COR-L47 (cell line): ENCODE measurements at places on chromosomes 2 and 18.

- no peak for DNase-seq
These were observed 31.2 kb upstream of the COX7A2L start for GRCh38 chr2:42392191-42392590.

DNA sequence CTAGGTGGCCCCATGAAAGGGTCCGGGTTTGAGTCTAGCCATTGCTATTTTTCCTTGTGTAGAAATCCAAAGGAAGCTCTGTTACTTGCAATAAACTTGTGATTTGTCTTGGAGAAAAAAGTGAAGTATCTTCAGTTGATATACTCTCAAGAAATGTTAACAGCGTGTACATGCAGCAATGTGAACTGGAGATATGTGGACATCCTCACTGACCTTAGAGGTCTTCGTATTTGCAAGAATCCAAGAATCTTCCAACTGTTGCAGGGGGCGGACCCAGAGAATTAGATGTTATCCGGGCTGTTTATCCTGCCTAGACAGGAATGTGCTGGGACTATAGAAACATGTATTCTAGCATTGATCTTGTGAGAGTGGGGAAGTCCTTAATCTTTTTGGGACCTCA lies 187.6 kb downstream of the KCNS3 start:
- DNase-seq, result no peak

GRCh38 chr18:5891854-5892215 lies 3.5 kb downstream of the TMEM200C start:
- no peak for DNase-seq

GRCh38 chr2:2587354-2587753 lies 256.3 kb upstream of the MYT1L start:
- no peak for DNase-seq

DNA sequence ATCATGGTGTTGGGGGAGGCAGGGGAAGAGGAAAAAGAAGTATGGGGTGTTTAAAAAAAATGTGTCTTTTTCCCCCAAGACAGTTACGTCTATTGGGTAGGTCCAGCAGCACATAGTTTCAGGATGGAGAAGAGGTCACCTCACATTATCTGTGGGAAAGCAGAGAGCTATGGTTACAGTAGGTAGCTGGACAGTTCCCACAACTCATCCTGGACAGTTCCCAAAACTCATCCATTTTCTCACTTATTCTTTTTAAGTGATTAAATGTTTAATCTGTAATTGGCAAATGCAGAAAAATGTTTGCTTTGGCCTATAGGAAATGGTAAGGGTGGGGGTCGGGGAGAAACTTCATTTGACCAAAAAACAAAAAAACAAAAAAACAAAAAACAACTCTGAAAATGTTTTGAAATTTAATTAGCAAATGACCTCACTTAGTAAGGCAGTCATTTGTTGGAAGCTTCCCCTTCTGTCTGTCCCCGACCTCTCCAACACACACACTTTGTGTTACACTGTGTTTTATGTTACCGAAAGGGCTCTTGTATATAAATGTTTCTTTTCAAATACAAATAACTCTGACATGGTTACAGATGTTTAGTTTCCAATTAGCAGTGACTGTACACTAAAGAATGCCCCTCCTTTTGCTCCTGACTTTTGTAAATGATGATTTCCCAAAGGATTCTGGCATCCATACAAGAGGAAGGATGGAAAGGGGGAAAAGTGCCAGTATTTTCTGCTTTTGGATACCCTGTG lies 173.3 kb upstream of the ZFP36L2 start:
- DNase-seq, result peak; percentile 13

DNA sequence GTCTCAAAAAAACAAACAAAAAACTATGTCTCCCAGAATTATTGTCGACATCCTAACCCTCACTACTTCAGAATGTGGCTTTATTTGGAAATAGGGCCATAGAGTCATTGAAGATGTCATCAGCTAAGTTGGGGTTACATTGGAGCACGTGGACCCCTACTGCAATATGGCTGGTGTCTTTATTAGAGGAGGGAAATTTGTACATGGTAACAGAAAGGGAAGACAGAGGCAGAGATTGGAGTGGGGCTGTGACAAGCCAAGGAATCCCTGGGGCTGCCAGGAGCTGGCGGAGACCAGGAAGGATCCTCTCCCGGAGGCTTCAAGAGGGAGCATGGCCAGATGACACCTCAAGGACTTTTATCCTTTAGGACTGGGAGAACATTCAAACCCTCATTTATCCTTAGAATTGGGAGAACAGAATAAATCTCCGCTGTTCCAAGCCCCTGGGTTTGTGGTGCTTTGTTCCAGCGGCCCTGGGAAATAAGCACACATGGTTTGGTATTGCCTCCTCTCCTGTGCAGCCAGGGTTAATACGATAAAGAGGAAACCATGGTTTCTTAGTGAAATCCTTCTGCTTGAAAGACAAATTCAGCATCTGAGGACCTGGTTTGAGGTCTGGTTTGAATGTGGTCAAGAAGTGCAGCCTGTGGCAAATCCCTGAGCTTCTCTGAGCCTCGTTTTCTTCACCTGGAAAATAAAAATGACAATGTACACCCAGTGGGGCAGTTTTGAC lies 184.7 kb downstream of the MYCN start:
- no peak for DNase-seq

DNA sequence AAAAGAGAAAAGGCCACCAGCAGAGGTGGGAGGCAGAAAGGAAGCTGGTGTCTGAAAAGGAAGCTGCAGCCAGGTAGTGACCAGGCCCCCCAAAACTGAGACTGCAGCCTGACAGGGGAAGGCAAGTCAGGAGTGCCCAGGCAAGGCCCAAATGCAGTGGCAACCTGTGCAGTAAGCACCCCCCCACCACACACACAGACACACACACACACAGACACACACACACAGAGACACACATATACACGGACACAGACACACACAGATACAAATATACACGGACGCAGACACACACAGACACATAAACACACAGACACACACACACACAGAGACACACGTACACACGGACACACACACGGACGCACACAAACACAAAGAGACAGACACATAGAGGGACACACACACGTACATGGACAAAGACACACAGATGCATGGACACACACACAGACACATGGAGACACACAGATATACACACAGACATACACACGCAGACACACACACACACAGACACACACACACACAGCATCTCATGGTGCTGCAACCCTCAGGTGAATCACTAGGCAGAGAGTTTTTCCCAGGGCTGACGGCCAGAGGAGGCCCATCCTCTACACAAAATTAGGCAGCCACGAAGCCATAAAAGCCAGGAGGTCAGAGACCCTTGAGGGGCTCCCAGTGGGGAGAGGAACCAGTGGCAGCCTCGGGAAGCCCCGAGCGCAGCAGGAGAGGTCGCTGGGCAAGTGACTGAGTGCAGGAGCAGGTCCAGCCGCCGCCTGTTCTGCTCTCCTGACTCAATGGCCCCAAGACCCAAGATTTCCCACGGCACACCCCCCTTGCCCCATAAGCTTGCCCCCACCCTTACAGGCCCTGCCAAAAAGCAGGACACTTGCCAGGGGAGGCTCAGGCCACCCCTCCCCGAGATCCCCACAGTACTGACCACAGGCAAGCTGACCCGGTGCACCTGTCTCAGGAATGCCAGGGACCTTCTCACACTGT lies 6.3 kb downstream of the SDC1 start:
- no peak for DNase-seq

DNA sequence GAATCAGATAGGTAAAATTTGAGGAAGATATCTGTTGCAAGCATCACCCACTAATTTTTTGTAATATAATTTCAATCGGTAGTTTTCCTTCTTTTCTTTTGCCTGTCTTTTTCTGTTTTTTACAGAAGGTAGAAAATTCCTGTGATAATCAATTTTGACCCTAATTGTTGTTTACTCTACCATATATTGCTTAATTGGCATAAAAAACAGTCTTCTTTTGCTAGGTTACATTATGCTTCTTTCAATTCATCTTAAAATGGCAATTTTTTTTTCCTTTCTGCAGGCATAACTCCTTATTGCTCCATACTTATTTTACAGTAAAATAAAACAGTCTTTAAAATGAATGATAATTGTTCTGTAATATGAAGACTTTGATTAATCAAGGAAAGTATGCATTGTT lies 286.2 kb upstream of the LRP1B start:
- DNase-seq, result no peak

DNA sequence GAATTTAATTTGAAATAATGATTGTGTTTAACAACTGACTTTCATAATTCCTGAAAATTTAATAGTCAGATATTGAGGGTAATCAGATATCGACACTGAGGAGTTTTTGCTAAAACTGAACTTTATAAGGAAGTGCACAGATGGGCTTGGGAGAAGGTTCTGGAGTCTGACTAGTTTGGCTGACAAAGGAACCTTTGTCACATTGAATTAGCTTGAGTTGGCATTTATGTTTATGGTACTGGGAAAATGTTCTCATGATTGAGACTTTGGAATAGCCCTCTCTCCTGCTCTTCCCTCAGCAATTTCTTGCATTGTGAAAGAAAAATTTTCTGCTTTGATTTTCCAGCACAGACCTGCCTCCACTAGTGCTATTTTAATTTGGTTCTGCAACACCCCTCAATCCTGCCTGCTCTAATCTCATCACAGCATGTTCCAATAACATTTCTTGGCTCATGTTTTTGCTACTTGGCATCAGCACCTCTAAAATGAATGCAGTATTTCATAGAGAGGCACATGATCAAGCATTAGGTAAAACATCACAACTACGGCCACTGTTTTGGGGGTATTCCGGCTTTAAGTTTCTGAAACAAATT lies 133.9 kb upstream of the FSHR start:
- DNase-seq, result no peak

- no peak for DNase-seq
These were observed 344.4 kb downstream of the RND3 start for GRCh38 chr2:150143087-150143536.

GRCh38 chr18:36744261-36744876 lies 84.4 kb downstream of the TPGS2 start:
- no peak for DNase-seq

GRCh38 chr18:35268821-35269220 lies 21.2 kb downstream of the ZSCAN30 start:
- DNase-seq, result no peak

GRCh38 chr2:77552956-77553355 lies 30.8 kb upstream of the LRRTM4 start:
- no peak for DNase-seq

GRCh38 chr2:190062053-190062452 lies 476 bp downstream of the MSTN start:
- DNase-seq, result no peak

- DNase-seq, result peak; percentile 0
These were observed 29.7 kb downstream of the NOL10 start for GRCh38 chr2:10659898-10660568.

- no peak for DNase-seq
These were observed 1311.0 kb upstream of the FAM98A start for GRCh38 chr2:34909992-34910705.

GRCh38 chr2:238701341-238702206 lies 146.3 kb upstream of the TWIST2 start:
- no peak for DNase-seq

GRCh38 chr2:28452534-28453081 lies 43.3 kb upstream of the PLB1 start:
- DNase-seq, result peak; percentile 25

DNA sequence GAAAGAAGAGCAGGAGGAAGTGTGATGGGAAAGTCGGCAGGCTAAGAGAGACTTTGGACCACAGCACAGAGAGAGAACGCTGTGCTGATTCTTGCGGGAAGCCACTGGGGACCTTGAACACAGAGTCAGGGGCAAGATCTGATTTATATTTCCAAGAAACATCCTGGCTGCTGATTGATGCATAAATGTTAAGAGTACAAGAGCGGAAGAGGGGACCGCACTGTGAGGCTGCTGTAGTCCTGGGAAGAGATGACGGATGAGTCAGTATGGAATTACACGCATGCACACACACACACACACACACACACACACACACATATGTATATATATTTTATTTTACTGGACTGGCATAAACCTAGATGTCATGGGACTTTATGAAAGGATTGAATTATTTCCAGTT lies 865.6 kb upstream of the ID2 start:
- no peak for DNase-seq

DNA sequence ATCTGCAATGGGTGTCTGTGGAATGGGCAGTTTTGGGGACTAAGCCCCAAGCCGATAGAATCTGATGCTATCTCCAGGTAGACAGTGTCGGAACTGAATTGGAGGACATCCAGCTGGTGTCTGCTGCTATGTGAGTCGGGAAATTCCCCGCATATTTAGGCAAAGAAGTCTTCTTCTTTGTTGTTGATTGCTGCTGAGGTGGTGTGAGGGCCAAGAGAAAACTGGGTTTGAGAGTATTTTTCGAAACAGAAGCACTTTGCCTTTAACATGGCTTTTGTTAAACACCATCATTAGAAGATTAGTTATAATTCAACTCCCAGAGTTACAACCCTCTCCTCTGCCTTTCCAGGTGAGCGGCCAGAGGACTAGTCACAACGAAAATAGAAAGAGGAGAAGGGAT lies 49.4 kb upstream of the ACTR3 start:
- DNase-seq, result no peak

- no peak for DNase-seq
These were observed 623.0 kb downstream of the NRXN1 start for GRCh38 chr2:50408936-50409335.

DNA sequence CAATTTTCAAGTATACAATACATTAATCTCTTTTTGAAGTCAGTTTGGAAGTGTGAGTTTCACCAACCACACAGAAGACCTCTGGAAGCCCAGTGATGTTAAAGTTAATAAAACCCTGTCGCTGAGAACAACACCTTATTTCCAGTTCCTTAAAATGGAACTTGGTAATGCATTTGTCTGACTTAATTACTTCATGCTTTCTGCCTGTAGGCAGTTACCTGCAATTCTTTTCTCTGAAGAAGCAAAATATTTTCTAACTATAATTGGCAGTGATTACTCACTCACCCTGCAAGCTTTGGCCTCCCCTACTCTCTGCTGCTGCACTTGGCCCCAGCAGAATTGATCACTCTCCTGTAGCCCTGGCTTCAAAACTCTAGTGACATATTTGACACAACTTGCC lies 81.5 kb downstream of the TXNL1 start:
- DNase-seq, result no peak

- DNase-seq, result no peak
These were observed 106.2 kb downstream of the KCTD1 start for GRCh38 chr18:26442126-26442525.

GRCh38 chr2:71545572-71546274 lies 92.4 kb downstream of the DYSF start:
- peak; percentile 58 for DNase-seq

DNA sequence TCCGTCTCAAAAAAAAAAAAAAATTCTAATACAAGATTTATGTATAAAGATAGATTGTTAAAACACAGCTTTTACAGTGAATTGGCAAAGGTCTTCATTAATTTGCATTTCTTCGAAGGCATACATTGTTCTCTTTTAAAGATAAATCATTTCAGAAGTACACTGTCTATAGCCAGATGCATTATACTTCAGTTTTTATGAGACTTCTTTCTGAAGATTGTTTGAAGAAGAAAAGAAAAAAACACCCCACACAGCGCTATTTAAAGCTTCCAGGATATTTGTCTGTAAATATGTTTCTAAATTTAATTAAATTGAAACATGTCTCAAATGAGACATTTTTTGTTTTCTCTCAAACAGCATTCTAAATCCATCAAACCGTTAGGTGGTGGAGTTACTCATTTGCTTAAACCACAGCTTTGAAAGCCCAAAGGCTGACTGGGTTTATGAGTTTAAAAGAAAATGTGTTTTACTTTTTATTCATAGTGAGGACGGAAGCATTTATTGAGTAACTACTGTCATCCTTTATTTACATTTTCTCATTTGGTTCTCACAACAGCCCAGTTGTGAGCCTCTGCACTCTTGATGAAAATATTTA lies 42.4 kb upstream of the C1GALT1C1L start:
- no peak for DNase-seq
